ENCODE measurements at places on chromosomes 16 and 17.
A peak's percentile ranks its signal among the peaks of the same experiment; 100 is the strongest.

DNA sequence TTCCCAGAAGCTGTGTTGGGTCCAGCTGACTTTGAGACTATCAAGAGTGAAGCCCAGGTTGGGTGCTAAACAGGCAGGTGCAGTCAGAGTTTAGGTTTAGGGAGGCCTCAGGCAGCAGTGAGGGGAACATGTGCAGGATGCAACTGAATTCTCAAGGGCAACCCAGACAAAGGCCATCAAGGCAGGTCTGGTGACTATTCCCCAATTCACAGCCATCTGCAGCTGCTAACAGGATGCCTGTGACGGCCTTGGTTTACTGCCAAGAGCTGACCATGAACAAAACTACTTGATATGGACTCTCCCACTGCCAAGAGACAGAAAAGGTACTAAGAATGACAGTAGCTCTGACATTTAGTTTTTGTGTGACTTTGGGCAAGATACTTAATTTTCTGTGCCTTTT is 45.2 kb upstream of the BCAR1 start:
- no peak overlapping the region for H3K4me3 ChIP-seq
- no peak for DNase-seq
- no peak overlapping the region for H3K27ac ChIP-seq
- H3K4me1 ChIP-seq, result no peaks in the 10 kb centered on the region

GRCh38 chr16:27740496-27741201 is 190.7 kb downstream of the KATNIP start:
- no peak for DNase-seq
- peaks cover 40% of the 10 kb centered on the region for H3K36me3 ChIP-seq
- no peaks in the 10 kb centered on the region for H3K4me1 ChIP-seq

- H3K27ac ChIP-seq, result no peak overlapping the region
- no peaks in the 10 kb centered on the region for H3K4me1 ChIP-seq
- H3K4me3 ChIP-seq, result no peak overlapping the region
Observed at GRCh38 chr16:49622421-49623402, 233.2 kb downstream of the ZNF423 start.

- no peak for DNase-seq
- H3K27ac ChIP-seq, result no peak overlapping the region
- H3K4me3 ChIP-seq, result no peak overlapping the region
- no peaks in the 10 kb centered on the region for H3K36me3 ChIP-seq
- peaks cover 2% of the 10 kb centered on the region for H3K27me3 ChIP-seq
Observed at GRCh38 chr16:51210087-51210486, 59.0 kb upstream of the SALL1 start.

DNA sequence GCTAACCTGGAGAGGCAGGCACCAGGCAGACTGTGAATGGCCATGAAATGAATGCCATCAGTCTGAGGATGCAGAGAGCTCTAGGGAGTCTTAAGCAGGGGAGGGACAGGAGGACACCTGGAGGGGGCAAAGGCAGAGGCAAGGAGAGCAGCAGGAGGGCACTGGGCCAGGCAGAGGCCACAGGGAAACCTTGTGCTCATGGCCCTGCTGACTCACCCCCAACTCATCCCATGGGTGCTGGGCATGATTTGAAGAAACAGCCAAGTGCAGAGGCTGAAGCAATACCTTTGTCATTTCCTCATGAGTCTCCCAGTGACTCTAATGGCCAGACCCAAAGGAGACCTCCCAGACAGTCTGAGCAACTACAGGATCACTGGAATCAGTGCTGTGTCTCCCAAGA is 141.4 kb downstream of the TMEM132E start:
- H3K4me3 ChIP-seq, result no peak overlapping the region
- no peaks in the 10 kb centered on the region for H3K36me3 ChIP-seq
- H3K4me1 ChIP-seq, result peaks cover 2% of the 10 kb centered on the region
- H3K27me3 ChIP-seq, result peaks cover 7% of the 10 kb centered on the region

DNA sequence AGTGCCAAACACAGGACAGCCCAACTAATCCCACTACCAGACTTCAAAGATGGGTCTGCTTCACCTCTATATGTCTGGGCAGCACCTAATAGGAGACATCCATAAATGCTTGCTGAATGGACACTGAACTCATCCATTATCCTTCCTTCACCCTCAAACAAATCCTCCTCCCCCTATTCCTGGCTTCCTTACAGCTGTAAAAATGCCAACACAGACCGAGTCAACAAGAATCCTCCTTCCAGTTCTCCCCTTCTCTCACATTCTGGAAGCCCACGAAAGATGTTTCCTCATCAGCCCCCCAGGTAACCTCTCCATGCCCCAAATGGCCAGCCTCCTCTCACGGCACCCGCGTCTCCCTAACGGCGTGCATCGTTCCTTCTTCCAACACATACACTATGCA is 12.3 kb downstream of the PELP1 start:
- H3K27me3 ChIP-seq, result no peaks in the 10 kb centered on the region
- peaks cover 21% of the 10 kb centered on the region for H3K4me1 ChIP-seq
- no peak for DNase-seq
- H3K36me3 ChIP-seq, result peaks cover 28% of the 10 kb centered on the region
- no peak overlapping the region for H3K27ac ChIP-seq

DNA sequence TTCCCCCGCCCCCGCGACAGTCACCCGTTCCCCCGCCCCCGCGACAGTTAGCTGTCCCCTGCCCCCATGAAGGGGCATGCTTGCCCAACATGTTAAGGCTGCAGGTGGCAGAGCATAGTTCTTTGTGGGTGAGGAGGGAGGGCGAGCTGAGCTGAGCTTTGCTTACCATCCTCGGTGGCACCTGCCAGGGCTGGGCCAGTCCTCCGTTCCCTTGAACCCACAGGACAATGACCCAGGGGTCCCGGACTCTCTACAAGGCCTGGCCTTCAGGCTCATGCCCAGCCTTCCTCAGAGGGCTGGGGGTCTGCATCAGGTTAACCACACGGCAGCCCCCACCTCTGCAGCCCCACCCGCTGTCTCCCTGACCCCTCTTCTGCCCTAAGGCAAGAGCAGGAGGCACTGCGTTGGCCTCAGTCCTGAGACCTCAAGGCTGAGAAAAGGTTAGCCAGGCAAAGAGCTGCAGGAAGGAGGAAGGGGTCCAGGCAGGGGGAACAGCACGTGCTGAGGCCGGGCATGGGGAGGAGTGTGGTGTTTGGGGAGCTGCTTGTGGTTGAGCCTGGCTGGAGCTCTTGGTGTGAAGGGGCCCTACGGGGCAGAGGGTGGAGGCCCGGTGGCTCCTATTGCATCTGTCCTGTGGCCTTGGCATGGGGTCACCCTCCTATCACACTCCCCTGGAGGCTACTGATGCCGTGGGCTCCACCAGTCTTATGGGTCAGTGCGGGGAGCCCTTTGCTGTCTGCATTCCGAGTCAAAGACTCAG is 11.4 kb upstream of the DOC2B start:
- peaks cover 1% of the 10 kb centered on the region for H3K27me3 ChIP-seq
- no peak overlapping the region for H3K27ac ChIP-seq
- no peaks in the 10 kb centered on the region for H3K36me3 ChIP-seq
- no peaks in the 10 kb centered on the region for H3K4me1 ChIP-seq

GRCh38 chr16:24071666-24072360 is 184.3 kb upstream of the CACNG3 start:
- H3K36me3 ChIP-seq, result peaks cover 16% of the 10 kb centered on the region
- DNase-seq, result no peak
- H3K27me3 ChIP-seq, result no peaks in the 10 kb centered on the region
- H3K27ac ChIP-seq, result peak overlapping the region; percentile 97
- peaks cover 53% of the 10 kb centered on the region for H3K4me1 ChIP-seq
- no peak overlapping the region for H3K4me3 ChIP-seq

GRCh38 chr17:43427362-43428043 is 28.7 kb downstream of the ARL4D start:
- no peak overlapping the region for H3K4me3 ChIP-seq
- no peaks in the 10 kb centered on the region for H3K36me3 ChIP-seq
- peaks cover 5% of the 10 kb centered on the region for H3K4me1 ChIP-seq
- DNase-seq, result no peak
- peaks cover 10% of the 10 kb centered on the region for H3K27me3 ChIP-seq
- H3K27ac ChIP-seq, result no peak overlapping the region

DNA sequence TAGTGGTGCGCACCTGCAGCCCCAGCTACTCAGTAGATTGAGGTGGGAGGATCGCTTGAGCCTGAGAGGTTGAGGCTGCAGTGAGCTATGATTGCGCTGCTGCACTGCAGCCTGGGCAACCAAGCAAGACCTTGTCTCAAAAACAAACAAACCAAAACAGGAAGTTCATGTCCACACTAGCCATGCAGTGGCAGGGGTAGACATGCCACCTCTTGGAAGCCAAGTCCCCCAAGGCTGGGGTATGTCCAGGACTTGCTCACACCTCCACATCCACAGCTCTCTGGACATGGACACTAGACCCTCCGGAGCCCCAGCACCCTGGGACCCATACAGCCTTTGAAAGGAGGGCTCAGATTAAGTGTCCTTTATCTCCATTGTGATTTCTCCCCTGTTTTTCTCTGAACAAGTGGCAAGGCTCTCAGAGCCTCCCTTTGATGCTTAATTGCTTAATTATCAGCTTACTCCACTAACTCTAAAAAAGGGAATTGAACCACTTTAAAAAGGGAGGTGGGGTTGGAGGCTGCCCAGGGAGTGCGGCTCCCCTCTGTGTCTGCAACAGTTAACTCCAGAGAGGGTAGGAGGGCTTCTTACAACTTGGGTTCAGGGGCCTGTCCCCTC is 424.6 kb upstream of the C16orf82 start:
- DNase-seq, result no peak
- H3K4me1 ChIP-seq, result peaks cover 3% of the 10 kb centered on the region

DNA sequence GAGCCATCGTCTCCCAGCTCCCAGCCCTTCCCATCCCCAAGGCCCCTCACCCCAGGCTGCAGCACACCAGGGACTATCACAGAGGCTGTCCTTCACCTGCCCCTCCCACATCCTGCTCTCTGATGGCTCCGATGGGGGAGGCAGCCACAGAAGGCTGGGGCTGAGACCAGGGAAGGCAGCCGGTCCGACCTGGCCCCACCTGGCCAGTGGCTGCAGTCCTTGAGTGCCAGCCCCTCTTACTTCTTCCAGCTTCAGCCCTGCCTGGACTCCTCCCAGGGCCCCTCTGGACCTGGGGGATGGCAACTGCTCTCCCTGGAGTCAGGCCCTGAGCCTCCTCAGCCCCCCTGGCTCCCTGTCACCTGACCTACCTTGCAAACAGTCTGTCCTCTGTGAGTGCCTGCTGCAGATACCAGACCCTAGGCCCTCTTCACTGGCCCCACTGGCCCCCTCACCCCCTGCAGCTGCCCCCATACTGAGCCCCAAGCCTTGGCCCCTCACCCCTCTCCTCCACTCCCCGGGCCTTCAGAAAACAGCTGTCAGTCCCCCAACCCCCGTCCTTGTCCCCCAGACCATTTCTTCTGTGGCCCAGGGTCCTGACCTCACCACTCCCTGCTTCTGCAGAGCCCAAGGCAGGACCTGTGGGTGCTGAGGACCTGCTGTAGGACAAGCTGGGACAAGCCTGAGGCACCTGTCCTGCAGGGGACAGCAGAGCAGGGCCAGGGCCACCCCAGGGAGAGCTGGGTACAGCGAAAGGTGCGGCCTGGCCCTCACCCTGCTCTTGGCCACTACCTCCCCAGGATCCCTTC is 12.6 kb upstream of the SRRM2 start:
- H3K27me3 ChIP-seq, result peaks cover 9% of the 10 kb centered on the region
- H3K36me3 ChIP-seq, result no peaks in the 10 kb centered on the region
- H3K4me3 ChIP-seq, result no peak overlapping the region
- DNase-seq, result no peak

DNA sequence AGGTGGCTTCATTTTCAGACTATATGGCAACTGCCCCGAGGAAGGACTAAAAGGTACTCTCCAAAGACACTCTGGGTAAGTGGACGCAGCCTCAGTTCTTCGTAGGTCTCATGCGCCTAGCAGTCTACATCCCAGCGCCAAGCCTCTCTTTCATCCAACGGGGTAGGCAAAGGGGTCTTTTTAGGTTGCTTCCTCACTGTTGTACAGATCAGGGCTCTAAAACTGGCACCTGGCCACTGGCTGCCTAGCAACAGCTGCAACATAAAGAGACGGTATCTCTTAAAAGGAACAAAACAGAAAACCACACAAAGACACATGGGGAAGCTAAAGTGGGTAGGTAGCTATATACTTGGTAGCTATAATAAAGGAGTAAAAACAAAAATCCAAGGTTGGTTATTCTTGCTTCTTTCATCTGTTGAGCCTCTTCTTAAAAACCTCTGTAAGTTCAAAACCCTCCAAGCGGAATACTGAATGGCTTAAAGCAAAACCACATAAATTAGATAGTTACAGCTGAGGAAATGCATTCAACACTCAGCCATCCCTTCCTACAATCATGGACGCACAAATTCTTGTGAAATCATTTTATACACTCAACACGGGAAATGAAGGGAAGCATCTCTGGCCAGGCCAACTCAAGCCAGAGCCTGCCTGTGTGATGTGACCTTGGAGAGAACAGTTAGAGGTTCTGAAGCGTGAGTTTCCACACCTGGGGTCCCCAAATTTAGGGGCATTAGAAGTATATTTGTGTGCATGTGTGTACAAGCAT is 22.7 kb downstream of the CYTH1 start:
- H3K27me3 ChIP-seq, result no peaks in the 10 kb centered on the region
- H3K27ac ChIP-seq, result peak overlapping the region; percentile 94
- peak overlapping the region; percentile 16 for H3K4me3 ChIP-seq

DNA sequence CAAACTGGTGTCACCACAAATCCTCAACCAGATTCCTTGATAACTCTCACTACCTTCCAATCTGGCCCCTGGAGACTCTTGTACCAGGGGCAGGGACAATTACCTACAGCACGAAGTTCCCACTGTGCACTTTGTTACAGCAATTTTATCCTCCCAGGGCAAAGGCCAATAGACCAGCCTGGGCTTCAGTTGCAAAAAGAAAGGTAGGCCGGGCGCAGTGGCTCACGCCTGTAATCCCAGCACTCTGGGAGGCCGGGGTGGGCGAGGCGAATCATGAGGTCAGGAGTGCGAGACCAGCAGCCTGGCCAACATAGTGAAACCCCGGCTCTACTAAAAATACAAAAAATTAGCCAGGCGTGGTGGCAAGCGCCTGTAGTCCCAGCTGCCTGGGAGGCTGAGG is 36.9 kb downstream of the USP7 start:
- H3K27me3 ChIP-seq, result no peaks in the 10 kb centered on the region
- H3K4me3 ChIP-seq, result no peak overlapping the region
- peaks cover 18% of the 10 kb centered on the region for H3K36me3 ChIP-seq
- H3K27ac ChIP-seq, result no peak overlapping the region
- DNase-seq, result no peak

- peak overlapping the region; percentile 22 for H3K27ac ChIP-seq
- H3K36me3 ChIP-seq, result peaks cover 5% of the 10 kb centered on the region
- peaks cover 5% of the 10 kb centered on the region for H3K4me1 ChIP-seq
- H3K27me3 ChIP-seq, result no peaks in the 10 kb centered on the region
- DNase-seq, result no peak
Observed at GRCh38 chr17:48869821-48870318, 22.7 kb upstream of the ATP5MC1 start.

Data from memory B cell (primary cell).